ENCODE measurements at places on chromosomes 1 and 21. TPM values are rescaled to one million over a fixed set of nuclear protein-coding genes. Genes with fewer than 3 reads are reported as not detected.

The S100A7 gene
- not detected for total RNA-seq

The C1orf116 gene
- not detected for total RNA-seq

The LRRC8D gene
- total RNA-seq: 43.6 TPM

The FCRL6 gene
- total RNA-seq: not detected

The CSF1 gene
- total RNA-seq: 2.8 TPM

The FCGR3A gene
- total RNA-seq: 11.1 TPM

The NPHP4 gene
- 14.5 TPM for total RNA-seq

The CD160 gene
- not detected for total RNA-seq

The RWDD3 gene
- 28.8 TPM for total RNA-seq

The CR1 gene
- 0.46 TPM for total RNA-seq

The FAM78B gene
- total RNA-seq: 6.7 TPM

The OR6N1 gene
- not detected for total RNA-seq

The DNAI4 gene
- total RNA-seq: 81.0 TPM

The ATXN7L2 gene
- 5.5 TPM for total RNA-seq

The TARDBP gene
- total RNA-seq: 105 TPM

The RNU5D-1 gene
- not detected for total RNA-seq

The NUDT4B gene
- total RNA-seq: 5.5 TPM

The CRYBG2 gene
- total RNA-seq: 1.4 TPM

The RAP1GAP gene
- total RNA-seq: 47.1 TPM

The PADI2 gene
- 3.5 TPM for total RNA-seq

The KLHDC7A gene
- total RNA-seq: 0.23 TPM

The HHIPL2 gene
- total RNA-seq: 0.23 TPM

The ZNHIT6 gene
- total RNA-seq: 17.3 TPM

The S100A1 gene
- total RNA-seq: 2.1 TPM

The DR1 gene
- total RNA-seq: 34.4 TPM

The SEC16B gene
- 1.2 TPM for total RNA-seq

The NBPF6 gene
- total RNA-seq: not detected

The GJA9 gene
- total RNA-seq: not detected

The KIAA0319L gene
- 68.3 TPM for total RNA-seq

The PALMD gene
- 12.2 TPM for total RNA-seq

The GPR3 gene
- 0.69 TPM for total RNA-seq

The IFNAR2 gene
- total RNA-seq: 14.1 TPM

The SELENBP1 gene
- total RNA-seq: 12.7 TPM

The NR1I3 gene
- total RNA-seq: not detected

The NES gene
- 48.7 TPM for total RNA-seq

The LMNA gene
- total RNA-seq: 29.5 TPM

The PPIAL4G gene
- total RNA-seq: 0.46 TPM

The KRTAP12-2 gene
- not detected for total RNA-seq

All from diencephalon (tissue), 1 donor.